ENCODE measurements at places on chromosomes 4 and X. TPM values are rescaled to one million over a fixed set of nuclear protein-coding genes. Genes with fewer than 3 reads are reported as not detected.

The TBC1D19 gene
- 35.1 TPM for total RNA-seq

The RAB33A gene
- total RNA-seq, result 14.1 TPM

The RAP2C gene
- total RNA-seq, result 14.8 TPM

The TMPRSS11B gene
- total RNA-seq, result not detected

The SSX4B gene
- not detected for total RNA-seq

The TRIML2 gene
- total RNA-seq, result not detected

The HTR2C gene
- 2.2 TPM for total RNA-seq

The SLC9B1 gene
- 3.1 TPM for total RNA-seq

The SORCS2 gene
- total RNA-seq, result 32.7 TPM

The GSX2 gene
- total RNA-seq, result 1.7 TPM

The RBM46 gene
- total RNA-seq, result not detected

The IL3RA gene
- 0.94 TPM for total RNA-seq

The BLOC1S4 gene
- 9.4 TPM for total RNA-seq

The SYNPO2 gene
- total RNA-seq, result 30.2 TPM

The CDX4 gene
- not detected for total RNA-seq

The ALPK1 gene
- 7.5 TPM for total RNA-seq

The OTUD6A gene
- total RNA-seq, result not detected

The MMGT1 gene
- total RNA-seq, result 25.8 TPM

The MAML3 gene
- total RNA-seq, result 3.7 TPM

The BANK1 gene
- 2.1 TPM for total RNA-seq

The STARD8 gene
- total RNA-seq, result 12.2 TPM

The FGF16 gene
- 0.51 TPM for total RNA-seq

The CYP2U1 gene
- total RNA-seq, result 15.3 TPM

The BCORL1 gene
- total RNA-seq, result 14.9 TPM

The GAGE12E gene
- total RNA-seq, result not detected

The PDE5A gene
- 6.3 TPM for total RNA-seq

The CCKAR gene
- total RNA-seq, result 0.32 TPM

The CENPVL2 gene
- total RNA-seq, result 0.41 TPM

The NAT8L gene
- total RNA-seq, result 154 TPM

The TLR1 gene
- 6.0 TPM for total RNA-seq

Measured in dorsolateral prefrontal cortex (tissue), 122 donors.